Metanephros (tissue), 2 donors: ENCODE measurements at places on chromosomes 7 and 10. TPM values are rescaled to one million over a fixed set of nuclear protein-coding genes. Genes with fewer than 3 reads are reported as not detected.

DENND2A gene
- total RNA-seq, result 32.6 TPM

FAM25A gene
- total RNA-seq, result not detected

FAM237B gene
- not detected for total RNA-seq

ARPC1B gene
- total RNA-seq, result 105 TPM

TRIM73 gene
- 6.3 TPM for total RNA-seq

GRM8 gene
- 8.1 TPM for total RNA-seq

KEL gene
- 3.2 TPM for total RNA-seq

HMX2 gene
- 0.99 TPM for total RNA-seq

GPR85 gene
- 1.5 TPM for total RNA-seq

ITPRID1 gene
- not detected for total RNA-seq

RBP4 gene
- total RNA-seq, result 4.0 TPM

ZNF12 gene
- total RNA-seq, result 27.8 TPM

PTTG1IP2 gene
- not detected for total RNA-seq

PTPRN2 gene
- 6.2 TPM for total RNA-seq

LRIT1 gene
- not detected for total RNA-seq

TMEM196 gene
- total RNA-seq, result not detected

GIMAP1 gene
- total RNA-seq, result 2.6 TPM

IDI2 gene
- total RNA-seq, result not detected

TMEM140 gene
- 8.9 TPM for total RNA-seq

DNAH11 gene
- 3.0 TPM for total RNA-seq

NKX2-3 gene
- total RNA-seq, result not detected

TCAF2 gene
- total RNA-seq, result 2.3 TPM

ZPBP gene
- 0.88 TPM for total RNA-seq

PAOX gene
- 7.6 TPM for total RNA-seq

TMEM236 gene
- 0.64 TPM for total RNA-seq

SPDYE1 gene
- not detected for total RNA-seq

ANKMY2 gene
- 25.2 TPM for total RNA-seq

KCNH2 gene
- total RNA-seq, result 14.4 TPM

H2BK1 gene
- total RNA-seq, result not detected

SPDYE2 gene
- not detected for total RNA-seq

FKBP9 gene
- 115 TPM for total RNA-seq

SCRN1 gene
- 39.9 TPM for total RNA-seq

WEE2 gene
- 0.23 TPM for total RNA-seq

TWIST1 gene
- 11.3 TPM for total RNA-seq

CREB5 gene
- total RNA-seq, result 22.1 TPM

FAM25C gene
- total RNA-seq, result not detected

ADCY1 gene
- total RNA-seq, result 4.3 TPM

RHBDD2 gene
- 31.4 TPM for total RNA-seq
